ENCODE measurements at places on chromosomes 5 and 9. TPM values are rescaled to one million over a fixed set of nuclear protein-coding genes. Genes with fewer than 3 reads are reported as not detected.

GRCh38 chr9:135992486-135993408 is 31.6 kb upstream of the UBAC1 start:
- peaks cover 10% of the 10 kb centered on the region for H3K4me1 ChIP-seq
- H3K4me3 ChIP-seq, result no peak overlapping the region
- DNase-seq, result no peak
- no peaks in the 10 kb centered on the region for H3K36me3 ChIP-seq
- H3K27ac ChIP-seq, result no peak overlapping the region
- H3K27me3 ChIP-seq, result peaks cover 33% of the 10 kb centered on the region

GRCh38 chr9:104868687-104869404 is 59.1 kb downstream of the ABCA1 start:
- peaks cover 23% of the 10 kb centered on the region for H3K36me3 ChIP-seq
- no peak overlapping the region for H3K4me3 ChIP-seq
- peaks cover 61% of the 10 kb centered on the region for H3K4me1 ChIP-seq
- no peak overlapping the region for H3K27ac ChIP-seq

GRCh38 chr5:153498516-153498915 is 8.0 kb downstream of the GRIA1 start:
- no peak for DNase-seq
- no peak overlapping the region for H3K27ac ChIP-seq
- H3K4me1 ChIP-seq, result no peaks in the 10 kb centered on the region
- H3K36me3 ChIP-seq, result no peaks in the 10 kb centered on the region

GRCh38 chr5:175035882-175036533 is 311.6 kb downstream of the MSX2 start:
- no peak for DNase-seq
- no peak overlapping the region for H3K4me3 ChIP-seq
- H3K27me3 ChIP-seq, result no peaks in the 10 kb centered on the region
- no peaks in the 10 kb centered on the region for H3K36me3 ChIP-seq

DNA sequence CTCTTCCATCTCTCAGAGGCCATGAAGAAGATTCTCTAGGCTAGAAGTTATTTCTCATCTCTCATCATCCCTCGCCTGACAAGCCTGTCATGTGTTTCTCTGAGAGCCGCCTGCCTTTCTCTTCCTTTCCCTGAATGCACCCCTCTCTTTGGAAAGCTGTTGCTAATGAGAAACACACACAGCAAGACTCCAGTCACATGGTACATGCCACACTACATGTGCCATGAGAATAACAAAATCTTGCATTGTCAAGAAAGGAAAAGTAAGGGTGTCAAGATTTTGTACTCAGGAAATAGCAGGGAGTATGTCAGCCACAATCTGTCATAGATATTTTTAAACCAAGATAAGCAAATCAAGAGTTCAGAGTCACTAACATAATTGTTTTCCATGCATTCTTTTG is 8.9 kb downstream of the AGXT2 start:
- no peaks in the 10 kb centered on the region for H3K4me1 ChIP-seq
- H3K36me3 ChIP-seq, result no peaks in the 10 kb centered on the region
- H3K27ac ChIP-seq, result no peak overlapping the region
- no peak for DNase-seq
- H3K27me3 ChIP-seq, result no peaks in the 10 kb centered on the region

Gene ASPN
- polyA plus RNA-seq, result 1.1 TPM

- DNase-seq, result no peak
- no peaks in the 10 kb centered on the region for H3K36me3 ChIP-seq
- H3K4me1 ChIP-seq, result no peaks in the 10 kb centered on the region
- H3K27ac ChIP-seq, result no peak overlapping the region
- H3K4me3 ChIP-seq, result no peak overlapping the region
These were observed 102.6 kb downstream of the FSTL4 start for GRCh38 chr5:133509742-133510079.

GRCh38 chr5:154449786-154450185 is 4.0 kb downstream of the SAP30L start:
- DNase-seq, result no peak
- no peaks in the 10 kb centered on the region for H3K27me3 ChIP-seq
- no peak overlapping the region for H3K4me3 ChIP-seq
- H3K4me1 ChIP-seq, result peaks cover 9% of the 10 kb centered on the region
- H3K36me3 ChIP-seq, result peaks cover 13% of the 10 kb centered on the region
- no peak overlapping the region for H3K27ac ChIP-seq

Gene CCL21
- not detected for polyA plus RNA-seq

- H3K4me3 ChIP-seq, result no peak overlapping the region
- no peak overlapping the region for H3K27ac ChIP-seq
- H3K4me1 ChIP-seq, result peaks cover 17% of the 10 kb centered on the region
- DNase-seq, result no peak
- H3K36me3 ChIP-seq, result no peaks in the 10 kb centered on the region
These were observed 20.5 kb upstream of the PDCD1LG2 start for GRCh38 chr9:5489630-5490490.

- H3K4me3 ChIP-seq, result no peak overlapping the region
- H3K27me3 ChIP-seq, result no peaks in the 10 kb centered on the region
- no peak for DNase-seq
- H3K27ac ChIP-seq, result no peak overlapping the region
These were observed 89.6 kb downstream of the TAF11L14 start for GRCh38 chr5:17723876-17724275.

- peaks cover 23% of the 10 kb centered on the region for H3K4me1 ChIP-seq
- no peaks in the 10 kb centered on the region for H3K27me3 ChIP-seq
These were observed 51.1 kb upstream of the SNX2 start for GRCh38 chr5:122723606-122724352.

- H3K36me3 ChIP-seq, result no peaks in the 10 kb centered on the region
- no peaks in the 10 kb centered on the region for H3K27me3 ChIP-seq
- no peak overlapping the region for H3K4me3 ChIP-seq
- no peak overlapping the region for H3K27ac ChIP-seq
- DNase-seq, result peak; percentile 73
These were observed 240.2 kb upstream of the ZNF608 start for GRCh38 chr5:124986667-124987066.
